ENCODE measurements at places on chromosomes 6 and 20.

- DNase-seq = no peak
Observed at GRCh38 chr20:642398-643174, 10.4 kb downstream of the SRXN1 start.

DNA sequence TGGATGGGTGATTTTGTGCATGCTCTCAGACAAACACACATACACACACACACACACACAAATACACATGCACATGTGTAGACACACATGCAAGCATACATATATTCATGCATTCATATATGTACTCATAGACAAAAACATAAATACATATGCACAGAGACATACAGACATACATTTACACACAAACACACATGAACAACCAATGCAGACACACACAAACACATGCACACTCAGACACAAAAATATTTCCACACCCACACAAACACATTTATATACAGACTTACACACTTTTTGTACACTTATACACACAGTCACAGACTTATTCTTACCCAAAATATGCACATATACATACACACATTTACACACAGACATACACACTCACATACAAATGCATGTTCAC lies 94.9 kb upstream of the NKX2-2 start:
- no peak for DNase-seq

DNA sequence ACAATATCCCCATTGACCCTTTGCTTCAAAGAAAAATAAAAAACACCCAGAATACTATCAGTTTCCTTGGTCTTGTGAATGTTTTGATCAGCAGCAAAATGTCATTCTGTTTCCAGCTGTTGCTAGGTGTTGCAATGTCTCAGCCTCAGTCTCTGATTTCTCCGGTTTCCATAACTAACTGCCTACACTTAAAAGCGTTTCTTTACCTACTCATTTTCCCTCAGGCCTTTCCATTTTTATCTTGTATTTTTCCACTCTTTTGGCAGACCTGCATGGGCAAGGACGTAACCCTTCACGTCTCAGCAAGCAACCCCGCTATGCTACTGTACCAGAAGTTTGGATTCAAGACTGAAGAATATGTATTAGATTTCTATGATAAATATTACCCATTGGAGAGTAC lies 49.4 kb downstream of the KAT14 start:
- no peak for DNase-seq

DNA sequence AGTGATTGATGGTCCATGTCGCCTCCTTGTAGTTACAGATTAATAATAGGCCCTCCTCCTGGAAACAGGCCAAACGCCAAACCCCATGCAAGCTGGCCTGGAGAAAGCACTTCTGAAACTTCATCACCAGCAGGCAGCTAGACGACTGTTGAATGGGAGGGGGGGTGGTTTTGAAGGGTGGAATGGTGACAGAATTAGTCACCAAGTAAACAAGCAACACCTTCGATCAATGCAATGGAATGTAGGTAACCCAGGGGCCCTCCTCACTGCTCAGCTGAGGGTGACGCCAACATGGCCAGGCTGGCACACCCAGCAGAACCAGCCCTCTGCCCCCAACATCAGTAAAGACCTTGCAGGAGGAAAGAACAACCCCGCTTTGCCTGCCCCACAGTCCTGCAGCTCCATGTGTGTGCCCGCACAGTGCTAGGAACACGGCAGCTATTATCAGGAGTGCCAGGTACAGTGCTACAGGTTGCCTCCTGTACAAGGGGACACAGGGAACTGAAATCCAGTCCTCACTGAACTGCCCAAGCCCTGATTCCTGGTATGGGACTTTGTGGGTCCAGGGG lies 2.7 kb downstream of the BCAS1 start:
- no peak for DNase-seq

- no peak for DNase-seq
Observed at GRCh38 chr6:151436300-151436699, 15.6 kb downstream of the RMND1 start.
